NCI-H2029 treated with DMSO at 0.1 percent for 48 hours (cell line): ENCODE measurements at places on chromosomes 12 and 14.

DNA sequence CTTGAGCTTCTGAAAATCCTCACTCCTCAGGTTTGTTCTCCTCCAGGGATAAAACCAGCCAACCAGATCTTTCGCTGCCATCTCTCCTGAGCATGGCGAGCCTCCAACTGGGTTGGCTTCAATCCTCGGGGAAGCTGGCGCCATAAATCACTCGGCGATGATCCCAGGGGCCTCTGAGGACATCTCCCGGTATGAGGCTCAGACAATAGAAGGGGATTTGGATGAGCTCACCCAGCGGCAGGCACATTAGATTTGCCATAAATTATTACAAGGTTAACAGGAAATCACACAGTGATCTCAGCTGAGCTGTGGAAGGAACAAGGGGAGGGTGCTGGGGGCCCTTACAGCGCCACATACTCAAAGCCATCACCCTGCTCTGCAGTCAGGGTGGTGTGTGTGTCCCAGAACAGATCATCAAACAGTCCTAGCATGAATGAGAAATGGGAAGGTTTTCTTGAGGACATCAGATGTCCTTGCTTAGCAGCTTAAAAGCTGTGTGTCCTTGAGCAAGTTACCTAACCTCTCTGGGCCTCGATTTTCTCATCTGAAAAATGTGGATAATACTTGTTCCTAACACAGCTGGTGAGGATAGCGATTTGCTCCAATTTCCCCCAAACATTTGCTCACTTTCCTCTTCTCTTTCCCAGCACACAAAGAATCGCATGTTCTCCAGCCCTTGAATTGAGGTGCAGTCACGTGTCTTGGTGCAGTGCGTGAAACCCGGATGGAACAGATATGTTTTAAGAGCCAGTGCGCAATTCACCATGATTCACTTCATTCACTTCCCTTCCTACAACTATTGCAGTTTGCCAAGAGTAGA is 142.8 kb downstream of the SCARB1 start:
- peak; percentile 92 for DNase-seq

- peak; percentile 3 for DNase-seq
Measured at GRCh38 chr12:40325349-40325960, 100.7 kb downstream of the LRRK2 start.

GRCh38 chr12:8037046-8037663 is 4.6 kb downstream of the FOXJ2 start:
- no peak for DNase-seq

GRCh38 chr12:22083167-22083566 is 37.1 kb downstream of the CMAS start:
- DNase-seq, result no peak

- DNase-seq, result no peak
Measured at GRCh38 chr14:69135133-69135532, 17.8 kb downstream of the DCAF5 start.

GRCh38 chr12:57846577-57847319 is at the start of gene CTDSP2:
Gene CTDSP2 (minus strand): TSS chr12:57846729. CDS start chr12:57846435, 294 bp downstream.
- DNase-seq, result peak; percentile 87
